Heart right ventricle (tissue), 16 donors: ENCODE measurements at places on chromosomes 5 and 9. TPM values are rescaled to one million over a fixed set of nuclear protein-coding genes. Genes with fewer than 3 reads are reported as not detected.

- DNase-seq = no peak
- H3K27ac ChIP-seq = no peak overlapping the region
- no peaks in the 10 kb centered on the region for H3K27me3 ChIP-seq
- H3K4me3 ChIP-seq = no peak overlapping the region
- no peaks in the 10 kb centered on the region for H3K4me1 ChIP-seq
- no peaks in the 10 kb centered on the region for H3K36me3 ChIP-seq
Measured at GRCh38 chr5:56247592-56247991, 14.5 kb upstream of the ANKRD55 start.

Gene CDKN2B
- 1.4 TPM for polyA plus RNA-seq

DNA sequence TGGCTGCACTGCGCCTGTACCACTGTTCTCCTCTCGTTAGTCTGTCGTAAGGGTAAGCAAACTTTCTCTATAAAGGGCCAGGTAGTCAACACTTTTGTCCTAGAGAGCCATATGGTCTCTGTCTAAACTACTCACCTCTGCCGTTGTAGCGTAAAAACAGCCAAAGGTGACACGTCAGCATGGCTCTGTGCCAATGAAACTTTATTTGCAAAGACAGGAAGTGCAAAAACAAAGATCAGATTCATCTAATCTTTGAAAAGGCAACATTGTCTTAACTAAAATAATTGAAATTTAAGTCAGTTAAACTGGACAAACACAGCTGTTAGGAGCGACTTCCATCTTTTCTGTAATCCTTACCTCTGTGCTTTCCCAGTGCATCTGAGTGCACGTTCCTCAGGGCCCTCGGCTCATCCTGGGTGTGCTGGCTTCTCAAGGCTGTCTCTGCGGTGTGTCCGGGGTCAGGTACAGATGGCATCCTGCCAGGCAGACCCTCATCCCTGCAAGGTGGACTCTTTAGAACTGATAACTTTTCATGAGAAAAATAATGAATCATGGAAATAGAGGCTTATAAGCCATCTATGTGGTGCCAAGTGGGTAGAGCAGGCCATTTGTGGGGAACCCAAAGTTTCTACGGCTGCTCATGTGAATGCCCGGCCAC lies 35.2 kb upstream of the IRX4 start:
- no peaks in the 10 kb centered on the region for H3K4me1 ChIP-seq
- no peak overlapping the region for H3K27ac ChIP-seq
- peaks cover 3% of the 10 kb centered on the region for H3K27me3 ChIP-seq
- no peaks in the 10 kb centered on the region for H3K36me3 ChIP-seq

Gene GPR150
- 0.01 TPM for polyA plus RNA-seq

DNA sequence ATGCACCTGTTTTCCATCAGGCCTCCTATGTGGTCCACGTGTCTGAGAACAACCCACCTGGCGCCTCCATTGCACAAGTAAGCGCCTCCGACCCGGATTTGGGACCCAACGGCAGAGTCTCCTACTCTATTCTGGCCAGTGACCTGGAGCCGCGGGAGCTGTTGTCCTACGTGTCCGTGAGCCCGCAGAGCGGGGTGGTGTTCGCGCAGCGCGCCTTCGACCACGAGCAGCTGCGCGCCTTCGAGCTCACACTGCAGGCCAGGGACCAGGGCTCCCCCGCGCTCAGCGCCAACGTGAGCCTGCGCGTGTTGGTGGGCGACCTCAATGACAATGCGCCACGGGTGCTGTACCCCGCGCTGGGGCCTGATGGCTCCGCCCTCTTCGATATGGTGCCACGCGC lies 1.7 kb downstream of the PCDHGB1 start:
- DNase-seq = no peak
- no peak overlapping the region for H3K4me3 ChIP-seq
- no peak overlapping the region for H3K27ac ChIP-seq
- no peaks in the 10 kb centered on the region for H3K36me3 ChIP-seq

Gene LHX2
- polyA plus RNA-seq = 0.37 TPM

GRCh38 chr9:15622318-15622971 lies 69.6 kb downstream of the CCDC171 start:
- no peak overlapping the region for H3K4me3 ChIP-seq
- no peak for DNase-seq
- H3K36me3 ChIP-seq = no peaks in the 10 kb centered on the region
- no peak overlapping the region for H3K27ac ChIP-seq

Gene TUSC1
- 12.1 TPM for polyA plus RNA-seq

GRCh38 chr9:37163299-37163698 lies 42.9 kb downstream of the ZCCHC7 start:
- H3K27me3 ChIP-seq = no peaks in the 10 kb centered on the region
- no peaks in the 10 kb centered on the region for H3K4me1 ChIP-seq
- H3K27ac ChIP-seq = no peak overlapping the region
- H3K36me3 ChIP-seq = no peaks in the 10 kb centered on the region
- DNase-seq = no peak

DNA sequence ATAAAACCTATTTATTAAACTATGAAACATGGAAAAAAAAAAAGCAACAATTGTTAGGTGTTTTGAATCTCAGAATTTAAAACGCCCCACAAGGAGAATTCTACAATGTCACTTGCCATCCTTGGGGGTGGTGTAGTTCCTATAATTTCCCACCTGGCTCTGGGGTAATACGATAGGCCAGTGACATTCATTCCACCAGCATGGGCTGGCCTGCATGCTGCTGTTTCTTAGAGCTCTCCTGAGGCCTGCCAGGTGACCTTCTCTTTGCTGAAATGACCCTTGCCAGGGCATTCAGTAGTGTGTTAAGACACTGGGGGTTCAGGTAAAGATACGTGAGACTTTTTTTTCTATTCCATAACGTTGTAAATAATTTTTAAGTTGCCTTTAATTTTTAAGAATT lies 10.0 kb upstream of the ARHGEF28 start:
- no peak overlapping the region for H3K27ac ChIP-seq
- H3K4me3 ChIP-seq = no peak overlapping the region
- H3K36me3 ChIP-seq = no peaks in the 10 kb centered on the region
- no peaks in the 10 kb centered on the region for H3K27me3 ChIP-seq
- no peak for DNase-seq

Gene NEUROG1
- polyA plus RNA-seq = not detected

DNA sequence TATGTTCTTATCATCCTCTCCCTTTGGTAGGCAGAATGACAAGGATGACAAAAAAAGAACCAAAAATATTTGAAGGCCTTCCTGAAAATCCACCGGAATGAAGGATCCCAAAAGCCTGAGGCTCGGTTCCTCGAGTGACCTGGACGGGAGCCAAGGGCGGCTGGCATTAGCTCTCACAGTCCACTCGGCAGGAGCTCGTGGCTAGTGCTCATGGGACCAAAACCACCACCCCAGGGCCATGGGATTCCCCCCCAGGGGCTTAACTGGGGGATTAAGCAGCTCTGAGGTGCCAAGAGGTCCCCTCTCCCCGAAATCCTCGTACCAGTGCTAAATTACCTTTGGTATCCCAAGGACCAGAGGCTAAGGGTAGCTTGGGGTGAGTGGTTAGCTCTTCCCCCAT lies 586 bp upstream of the PDZD2 start:
- no peaks in the 10 kb centered on the region for H3K27me3 ChIP-seq
- H3K36me3 ChIP-seq = no peaks in the 10 kb centered on the region
- H3K4me3 ChIP-seq = peak overlapping the region; percentile 79
- peak overlapping the region; percentile 86 for H3K27ac ChIP-seq
- DNase-seq = peak; percentile 63

- no peaks in the 10 kb centered on the region for H3K27me3 ChIP-seq
- no peaks in the 10 kb centered on the region for H3K4me1 ChIP-seq
- no peak overlapping the region for H3K27ac ChIP-seq
- DNase-seq = no peak
Measured at GRCh38 chr9:7273575-7273974, 515.8 kb downstream of the KDM4C start.

GRCh38 chr5:144585681-144586080 lies 415.0 kb downstream of the KCTD16 start:
- no peak overlapping the region for H3K4me3 ChIP-seq
- no peak overlapping the region for H3K27ac ChIP-seq
- no peaks in the 10 kb centered on the region for H3K27me3 ChIP-seq
- no peaks in the 10 kb centered on the region for H3K4me1 ChIP-seq
- no peak for DNase-seq

Gene SLC25A2
- not detected for polyA plus RNA-seq

Gene SLC36A3
- not detected for polyA plus RNA-seq

Gene WDR70
- 24.7 TPM for polyA plus RNA-seq
